CD4-positive, alpha-beta T cell treated with Interleukin-12 subunit alpha and Interleukin-12 subunit beta, for 1 hour (primary cell): ENCODE measurements at places on chromosomes 4 and X.

DNA sequence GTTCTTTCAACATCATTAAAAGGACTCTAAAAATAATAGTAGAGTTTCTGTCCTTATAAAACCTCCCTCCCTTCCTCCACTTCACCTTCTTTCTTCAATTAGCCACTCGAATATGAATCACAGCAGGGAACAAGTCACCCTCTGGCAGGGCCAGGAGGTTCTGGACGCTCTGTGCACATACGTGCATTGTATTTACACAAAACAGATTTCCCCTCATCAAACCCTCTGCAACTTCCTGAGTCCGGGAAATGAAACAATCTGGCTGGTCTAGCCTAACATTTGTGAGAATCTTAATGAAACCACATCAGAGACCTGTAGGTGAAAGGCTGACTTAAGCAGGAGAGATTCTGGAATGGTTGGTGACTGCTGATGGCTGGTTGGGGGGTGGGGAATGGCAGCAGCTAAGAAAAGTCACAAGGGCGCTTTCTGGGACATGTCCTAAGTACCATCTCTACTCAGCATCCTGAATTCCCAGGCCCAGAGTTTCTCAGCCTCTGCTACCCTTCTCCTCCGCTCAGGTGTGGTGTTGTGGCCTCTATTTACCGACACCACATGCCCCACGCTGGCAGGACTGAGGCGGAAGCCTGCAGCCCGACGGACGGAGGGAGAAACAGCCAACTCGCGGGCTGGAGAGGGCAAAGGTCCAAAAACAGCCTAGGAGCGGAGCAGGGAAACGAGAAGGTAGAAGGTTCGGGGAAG is 1.0 kb downstream of the ZDHHC9 start:
- DNase-seq: no peak

DNA sequence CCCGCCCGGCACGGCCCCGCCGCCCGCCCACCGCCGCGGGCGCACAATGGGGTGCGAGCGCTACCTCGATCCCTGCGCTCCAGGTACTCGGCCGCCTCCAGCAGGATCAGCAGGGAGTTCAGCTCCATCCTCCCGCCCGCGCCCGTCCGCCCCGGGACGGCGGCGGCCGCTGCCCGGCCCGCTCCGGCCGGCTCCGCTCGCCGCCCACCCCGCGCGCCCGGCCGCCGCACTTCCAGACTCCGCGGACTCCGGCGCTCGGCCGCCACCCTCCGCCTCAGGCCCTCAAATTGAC is at the start of gene MXD4:
Gene MXD4 (minus strand): TSS at position 257 of the 292 bp plus-strand sequence. CDS start 129 bp downstream, at position 128.
- no peak for DNase-seq

DNA sequence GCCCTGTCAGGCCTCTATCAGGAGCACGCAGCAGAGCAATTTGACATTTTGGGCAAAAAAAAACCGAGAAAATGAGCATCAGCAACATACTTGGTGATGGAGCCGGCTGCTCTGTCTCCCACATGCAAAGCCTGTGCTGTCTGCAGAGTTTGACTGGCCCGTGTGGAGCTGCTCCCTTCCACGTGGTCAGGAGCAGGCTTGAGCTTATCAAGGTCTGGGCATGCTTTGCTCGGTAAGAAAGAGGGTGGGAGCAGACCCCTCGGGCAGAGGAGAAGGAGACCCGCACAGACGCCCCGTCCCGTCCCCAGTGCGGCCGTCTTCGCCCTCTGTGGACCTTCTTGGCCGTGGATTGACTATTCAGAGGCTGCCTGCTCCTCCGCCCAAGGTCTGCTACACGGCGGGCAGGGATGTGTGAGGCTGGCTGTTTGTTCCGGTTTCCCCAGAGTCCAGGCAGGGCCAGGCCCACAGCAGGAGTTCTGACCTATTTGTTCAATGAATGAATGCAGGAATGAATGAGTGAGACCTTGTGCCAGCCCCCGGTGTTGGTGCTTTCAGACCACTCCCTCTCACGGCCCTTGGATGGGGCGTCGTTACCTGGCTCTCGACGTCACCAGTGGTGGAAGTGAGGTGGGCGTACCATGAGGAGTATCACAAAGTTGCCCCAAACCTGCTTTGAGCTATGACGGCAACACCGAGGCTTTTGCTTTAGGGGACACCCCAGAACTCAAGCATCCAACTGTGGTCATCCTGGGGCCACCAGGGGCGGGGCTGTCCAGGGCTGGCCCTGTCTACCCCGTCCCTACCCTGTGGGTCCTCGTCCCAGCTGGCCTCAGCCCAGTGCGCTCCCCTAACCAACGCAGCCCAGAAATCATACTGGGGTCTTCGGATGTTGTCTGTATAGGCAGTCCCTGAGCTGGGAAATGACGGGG is 54.7 kb upstream of the ADRA2C start:
- no peak for DNase-seq

- peak; percentile 55 for DNase-seq
Measured at GRCh38 chr4:82360298-82361177, 13.3 kb downstream of the HNRNPD start.

GRCh38 chr4:5772528-5773270 is 61.7 kb downstream of the EVC start:
- DNase-seq: no peak

GRCh38 chr4:186854256-186854655 is 130.6 kb upstream of the FAT1 start:
- DNase-seq: no peak

- DNase-seq: no peak
Measured at GRCh38 chr4:66691101-66691500, 854.2 kb downstream of the CENPC start.

- no peak for DNase-seq
Measured at GRCh38 chr4:2848449-2848848, 4.8 kb downstream of the ADD1 start.

DNA sequence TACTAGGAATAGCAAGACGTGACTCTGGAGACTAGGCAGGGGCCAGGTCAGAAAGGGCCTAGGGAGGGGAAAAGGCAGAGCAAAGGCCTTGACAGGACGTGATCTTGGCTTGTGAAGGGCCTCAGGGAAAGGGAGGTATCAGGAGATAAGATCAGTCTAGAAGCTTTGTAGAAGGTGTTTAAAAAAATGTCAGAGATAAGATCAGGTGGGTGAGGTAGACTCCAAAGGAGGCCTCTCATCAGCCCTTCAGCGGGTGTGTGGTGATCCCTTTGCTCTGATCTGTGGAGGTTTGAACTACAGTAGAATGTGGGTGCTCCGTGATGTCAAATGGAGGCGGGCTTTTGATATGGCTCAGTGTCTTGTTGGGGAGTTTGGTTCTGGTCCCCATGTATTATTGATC is 78.8 kb upstream of the PRPS1 start:
- peak; percentile 33 for DNase-seq

- no peak for DNase-seq
Measured at GRCh38 chr4:82747686-82748575, 50.7 kb downstream of the SCD5 start.
